Stimulated activated CD8-positive, alpha-beta memory T cell treated with anti-CD3 and anti-CD28 coated beads, Interleukin-15, amount 100 ng/mL, for 24 hours (primary cell): ENCODE measurements at places on chromosomes 11 and 22.

DNA sequence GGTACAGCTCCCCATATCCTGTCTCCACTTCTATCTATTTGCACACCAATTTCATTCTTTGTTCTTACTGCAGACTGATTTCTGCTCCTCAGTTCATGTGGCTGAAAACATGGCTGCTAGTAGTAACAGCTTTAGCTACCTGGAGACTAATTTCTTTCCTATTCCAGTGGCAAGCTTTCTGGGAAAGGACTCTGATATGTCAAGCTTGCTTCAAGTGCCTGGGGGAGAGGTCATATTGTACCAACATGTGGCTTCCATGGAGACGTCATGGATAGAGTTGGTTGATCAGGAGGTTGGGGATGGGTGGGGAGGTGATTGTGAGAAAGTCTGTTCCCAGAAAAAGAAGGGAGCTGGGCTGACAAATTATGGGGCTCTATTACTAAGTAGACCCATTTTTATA is 44.9 kb downstream of the ADM start:
- no peak for DNase-seq

- DNase-seq: no peak
Observed at GRCh38 chr11:120209746-120210625, 846 bp upstream of the OAF start.

GRCh38 chr11:118614511-118614910 is 7.1 kb downstream of the PHLDB1 start:
- no peak for DNase-seq

GRCh38 chr11:29159552-29160465 is 857.0 kb downstream of the KCNA4 start:
- no peak for DNase-seq

GRCh38 chr22:44399906-44400762 is 87.4 kb upstream of the SHISAL1 start:
- DNase-seq: no peak

DNA sequence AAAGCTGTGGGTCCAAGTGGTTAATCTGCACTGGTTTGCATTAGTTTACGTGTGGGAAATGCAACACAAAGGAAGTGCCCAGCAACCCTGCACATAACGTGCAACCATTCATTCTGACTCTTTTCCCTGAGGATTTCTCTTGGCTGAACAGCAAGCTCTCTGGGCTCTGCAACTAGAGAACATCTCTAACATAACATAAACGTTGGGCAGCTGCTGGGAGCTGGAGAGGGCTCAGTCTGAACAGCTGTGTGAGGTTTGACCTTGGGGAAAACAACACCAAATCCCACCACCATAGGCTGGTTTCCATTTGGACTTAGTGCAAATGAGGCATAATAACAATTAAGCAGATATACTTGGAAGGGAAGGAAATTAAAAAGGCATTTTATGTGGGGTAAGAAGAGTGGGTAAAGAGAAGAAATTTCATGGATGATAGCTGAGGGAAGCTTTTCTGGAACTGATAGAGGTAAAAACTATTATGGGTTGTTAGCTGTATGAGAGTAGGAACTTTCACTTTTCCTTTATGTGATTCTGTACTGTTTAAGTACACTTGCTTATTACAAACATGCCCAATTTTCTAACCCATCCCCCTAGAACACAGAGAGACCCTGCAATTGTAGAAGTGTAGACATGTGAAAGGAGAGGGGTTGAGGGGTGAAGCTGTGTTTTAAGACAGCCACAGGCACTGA is 76.2 kb downstream of the SNX19 start:
- no peak for DNase-seq

DNA sequence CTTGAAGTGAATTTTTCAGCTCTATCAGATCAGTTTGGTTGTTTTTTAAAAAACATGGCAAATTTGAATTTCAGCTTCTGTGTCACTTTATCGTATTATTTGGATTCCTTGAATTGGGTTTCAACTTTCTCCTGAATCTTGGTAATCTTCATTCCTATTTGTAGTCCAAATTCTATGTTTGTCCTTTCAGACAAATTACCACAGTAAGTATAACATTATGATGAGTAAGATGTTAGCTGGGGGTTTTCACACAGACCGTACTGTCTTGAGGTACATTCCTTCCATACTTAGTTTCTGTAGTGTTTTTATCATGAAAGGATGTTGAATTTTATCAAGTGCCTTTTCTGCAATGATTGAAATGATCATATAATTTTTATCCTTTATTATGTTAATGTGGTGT is 28.0 kb downstream of the OR5B17 start:
- no peak for DNase-seq
